ENCODE measurements at places on chromosomes 6 and 20. TPM values are rescaled to one million over a fixed set of nuclear protein-coding genes. Genes with fewer than 3 reads are reported as not detected.

DNA sequence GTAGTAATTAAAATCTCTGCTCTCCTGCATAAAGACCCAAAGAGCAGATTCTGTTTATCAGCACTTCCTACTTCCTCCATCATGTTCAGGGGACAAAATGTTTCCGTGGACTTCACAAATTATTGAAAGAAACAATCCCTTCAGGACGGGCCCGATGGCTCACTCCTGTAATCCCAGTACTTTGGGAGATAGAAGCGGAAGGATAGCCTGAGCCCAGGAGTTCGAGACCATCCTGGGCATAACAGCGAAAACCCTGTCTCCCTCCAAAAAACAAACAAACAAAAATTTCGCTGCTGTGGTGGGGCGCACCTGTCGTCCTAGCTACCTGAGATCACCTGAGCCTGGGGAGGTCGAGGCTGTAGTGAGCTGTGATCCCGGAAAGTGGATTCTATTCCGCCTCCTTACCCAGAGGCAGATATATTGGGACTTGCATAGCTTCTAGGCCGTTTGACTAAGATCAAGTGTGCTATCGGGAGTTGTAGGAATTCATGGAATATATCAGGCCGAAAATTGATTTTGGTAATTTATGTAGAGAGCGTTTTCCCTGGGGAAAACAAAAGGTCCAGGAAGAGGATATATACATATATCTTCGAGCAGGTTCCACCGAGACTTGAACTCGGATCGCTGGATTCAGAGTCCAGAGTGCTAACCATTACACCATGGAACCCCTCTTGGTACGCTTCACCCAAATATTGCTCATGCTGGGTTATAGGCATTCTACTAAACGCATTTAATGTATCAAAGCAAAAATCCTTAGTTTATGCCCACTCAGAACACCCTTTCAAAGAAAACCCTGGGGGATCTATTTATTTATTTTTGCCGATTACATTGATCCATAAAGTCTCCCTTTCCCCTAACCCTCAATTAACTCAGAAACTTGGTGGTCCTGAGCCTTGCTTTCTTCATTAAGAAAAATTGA, 74.5 kb upstream of the ZNF184 start:
- H3K27ac ChIP-seq = no peak overlapping the region
- peak; percentile 68 for DNase-seq
- H3K36me3 ChIP-seq = no peaks in the 10 kb centered on the region
- no peaks in the 10 kb centered on the region for H3K4me1 ChIP-seq
- H3K4me3 ChIP-seq = peak overlapping the region; percentile 30

IL20RA gene
- total RNA-seq = not detected

ISM1 gene
- total RNA-seq = not detected

EFCAB8 gene
- total RNA-seq = not detected

PTGIS gene
- 1.6 TPM for total RNA-seq

DNA sequence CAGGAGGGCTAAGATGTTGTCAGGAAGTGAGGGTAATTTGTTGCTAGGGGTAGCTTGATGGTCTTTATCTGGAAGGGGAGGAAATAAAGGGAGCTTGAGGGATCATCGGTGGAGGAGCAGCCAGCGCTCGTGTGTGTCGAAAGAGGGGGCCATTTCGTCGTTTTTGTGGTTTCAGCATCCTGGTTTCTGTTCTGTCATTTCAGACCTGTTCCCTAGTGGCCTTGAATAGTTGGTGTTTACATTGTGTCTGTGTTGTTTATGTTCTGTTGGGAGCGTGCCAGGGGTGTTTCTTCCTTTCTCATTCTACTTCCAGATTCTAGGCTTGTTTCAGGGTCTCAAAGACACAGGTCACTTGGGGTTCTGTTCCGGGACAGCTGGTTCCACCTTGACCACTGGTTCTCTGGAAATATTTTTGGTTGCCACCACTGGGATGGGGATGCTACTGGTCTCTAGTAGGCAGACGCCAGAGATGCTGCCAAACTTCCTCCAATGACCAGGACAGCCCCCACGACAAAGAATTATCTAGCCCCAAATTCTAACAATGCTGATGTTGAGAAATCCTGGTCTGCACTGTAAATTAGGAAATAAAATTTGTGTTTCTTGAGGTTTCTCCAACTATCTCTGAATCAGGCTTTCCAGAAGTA, 113.9 kb upstream of the NAA20 start:
- no peaks in the 10 kb centered on the region for H3K27me3 ChIP-seq
- peak overlapping the region; percentile 35 for H3K27ac ChIP-seq
- H3K36me3 ChIP-seq = peaks cover 24% of the 10 kb centered on the region
- peak; percentile 76 for DNase-seq
- H3K4me3 ChIP-seq = no peak overlapping the region
- peaks cover 3% of the 10 kb centered on the region for H3K4me1 ChIP-seq

GRCh38 chr6:117483645-117484016, 1.2 kb downstream of the DCBLD1 start:
- peaks cover 7% of the 10 kb centered on the region for H3K36me3 ChIP-seq
- no peaks in the 10 kb centered on the region for H3K27me3 ChIP-seq
- H3K4me3 ChIP-seq = peak overlapping the region; percentile 98
- H3K27ac ChIP-seq = peak overlapping the region; percentile 87

RARS2 gene
- 56.9 TPM for total RNA-seq

DNA sequence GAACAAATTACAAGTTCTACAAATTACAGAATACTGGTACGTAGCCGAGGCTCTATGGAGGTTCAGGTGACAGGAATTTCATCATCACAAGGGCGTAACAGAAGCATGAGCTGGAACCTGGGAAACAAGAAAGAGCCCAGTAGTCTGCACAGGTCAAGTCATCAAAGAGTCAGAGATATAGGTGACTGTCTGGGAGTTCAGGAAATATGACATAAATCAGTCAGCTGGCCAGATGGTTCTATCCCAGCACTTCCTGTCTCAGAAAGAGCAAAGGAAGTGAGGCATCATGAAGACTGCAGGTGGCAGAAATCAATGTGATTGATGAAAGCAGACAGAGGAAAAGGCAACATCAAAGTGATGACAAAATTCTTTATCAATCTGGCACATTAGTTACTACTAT, 23.3 kb downstream of the MYCT1 start:
- no peaks in the 10 kb centered on the region for H3K27me3 ChIP-seq
- peaks cover 1% of the 10 kb centered on the region for H3K4me1 ChIP-seq
- no peak overlapping the region for H3K4me3 ChIP-seq

DNA sequence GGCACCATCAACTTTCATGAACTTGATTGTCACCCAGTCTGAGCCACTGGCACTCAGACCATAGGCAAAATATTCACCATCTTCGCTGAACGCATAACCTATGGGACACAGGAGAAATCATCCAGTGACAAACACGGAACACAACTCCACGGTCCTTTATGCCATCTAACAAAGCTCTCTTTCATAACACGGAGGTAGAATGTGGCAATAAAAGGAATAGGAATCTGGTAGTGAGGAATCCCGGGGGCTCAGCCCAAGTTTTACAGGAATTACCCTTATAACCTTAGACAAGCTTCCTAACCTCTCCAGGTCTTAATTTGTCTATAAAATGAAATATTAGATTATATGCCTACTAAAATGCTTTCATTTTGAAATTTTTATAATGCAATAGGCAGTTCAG, 29.4 kb downstream of the PREP start:
- no peak for DNase-seq
- H3K4me1 ChIP-seq = no peaks in the 10 kb centered on the region

MYBL2 gene
- 21.7 TPM for total RNA-seq

KIAA0408 gene
- 0.90 TPM for total RNA-seq

SCGN gene
- not detected for total RNA-seq

- H3K27me3 ChIP-seq = no peaks in the 10 kb centered on the region
- no peak overlapping the region for H3K4me3 ChIP-seq
- H3K36me3 ChIP-seq = no peaks in the 10 kb centered on the region
- DNase-seq = no peak
These were observed 229.7 kb upstream of the AGPAT4 start for GRCh38 chr6:161503570-161503969.

DNA sequence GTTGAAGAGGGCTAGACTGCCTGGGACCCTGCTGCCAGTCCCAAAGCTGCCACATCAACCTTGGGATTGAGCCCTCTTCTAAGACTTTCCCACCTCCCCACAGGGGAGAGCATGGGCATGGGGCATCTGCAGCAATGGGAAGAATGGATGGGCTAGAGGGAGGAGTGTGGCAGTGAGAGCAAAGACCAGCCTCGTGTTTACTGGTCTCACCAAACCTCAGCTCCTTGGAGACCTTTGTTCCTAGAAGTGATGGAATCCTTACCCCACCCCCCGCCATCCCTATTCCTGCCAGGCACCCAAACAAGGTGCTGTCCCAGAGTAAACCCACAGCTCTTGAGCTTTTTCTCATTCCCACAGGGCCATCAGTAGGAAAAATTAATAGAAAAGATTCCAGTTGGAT, 20.0 kb upstream of the ARMC12 start:
- peaks cover 4% of the 10 kb centered on the region for H3K27me3 ChIP-seq
- H3K4me1 ChIP-seq = peaks cover 19% of the 10 kb centered on the region
- DNase-seq = no peak
- no peak overlapping the region for H3K4me3 ChIP-seq

Data from IMR-90 (cell line).